ENCODE measurements at places on chromosomes 3 and 15. TPM values are rescaled to one million over a fixed set of nuclear protein-coding genes. Genes with fewer than 3 reads are reported as not detected.

PDIA5 gene
- total RNA-seq = 42.5 TPM

DNA sequence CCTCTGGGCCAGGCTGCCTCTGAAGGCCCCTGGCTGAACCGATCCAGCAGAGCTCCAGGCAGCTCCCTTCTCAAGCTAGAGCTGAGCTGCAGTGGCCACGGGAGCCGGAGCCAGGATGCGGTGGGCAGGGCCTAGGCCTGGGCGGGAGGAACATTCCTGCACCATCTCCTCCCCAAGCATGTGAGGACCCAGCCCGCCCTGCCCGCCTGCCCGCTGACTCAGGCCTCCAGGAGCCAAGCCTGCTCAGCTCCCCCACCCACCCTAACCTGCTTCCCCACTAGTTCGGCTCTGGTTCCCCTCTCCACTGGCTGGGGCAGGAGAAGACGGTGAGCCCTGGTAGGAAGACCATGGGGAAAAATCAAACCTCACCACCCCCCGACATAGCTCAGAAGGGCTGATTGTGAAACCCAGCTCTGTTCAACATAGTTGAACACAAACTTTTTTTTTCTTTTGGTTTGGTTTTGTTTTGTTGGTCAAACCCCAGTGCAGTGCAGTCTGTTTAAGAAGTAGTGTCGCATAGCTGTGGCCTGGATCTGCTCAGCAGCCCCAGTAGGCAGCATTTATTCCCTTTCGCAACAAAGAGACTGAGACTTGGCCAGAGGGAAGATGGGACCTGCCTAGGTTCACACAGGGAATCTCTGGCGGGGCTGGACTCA lies 13.5 kb downstream of the SNX33 start:
- DNase-seq = peak; percentile 58

DNA sequence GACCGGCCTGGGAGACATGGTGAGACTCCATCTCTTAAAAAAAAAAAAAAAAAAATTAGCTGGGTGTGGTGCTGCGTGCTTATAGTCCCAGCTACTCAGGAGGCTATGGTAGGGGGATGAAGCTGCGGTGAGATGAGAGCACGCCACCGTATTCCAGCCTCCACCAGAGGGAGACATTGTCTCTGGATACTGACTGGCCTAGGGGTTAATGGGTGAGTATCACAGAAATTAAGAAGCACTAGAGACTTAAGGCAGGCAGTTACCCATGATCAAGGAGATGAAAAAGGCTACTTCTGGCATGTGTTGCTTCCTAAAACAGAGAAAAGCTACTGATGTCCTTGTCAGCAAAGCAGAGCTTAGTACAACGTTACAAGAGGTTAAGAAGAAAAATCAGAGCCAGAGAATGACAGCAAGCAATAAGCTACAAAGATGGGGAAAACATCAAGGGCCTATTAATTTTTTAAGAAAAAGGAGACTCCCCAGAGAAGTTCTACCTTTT lies 8.6 kb downstream of the TFRC start:
- peak; percentile 25 for DNase-seq

GRCh38 chr15:39290711-39291435 lies 290.0 kb upstream of the THBS1 start:
- no peak for DNase-seq
